ENCODE measurements at places on chromosomes 5 and 9.
A peak's percentile ranks its signal among the peaks of the same experiment; 100 is the strongest.

DNA sequence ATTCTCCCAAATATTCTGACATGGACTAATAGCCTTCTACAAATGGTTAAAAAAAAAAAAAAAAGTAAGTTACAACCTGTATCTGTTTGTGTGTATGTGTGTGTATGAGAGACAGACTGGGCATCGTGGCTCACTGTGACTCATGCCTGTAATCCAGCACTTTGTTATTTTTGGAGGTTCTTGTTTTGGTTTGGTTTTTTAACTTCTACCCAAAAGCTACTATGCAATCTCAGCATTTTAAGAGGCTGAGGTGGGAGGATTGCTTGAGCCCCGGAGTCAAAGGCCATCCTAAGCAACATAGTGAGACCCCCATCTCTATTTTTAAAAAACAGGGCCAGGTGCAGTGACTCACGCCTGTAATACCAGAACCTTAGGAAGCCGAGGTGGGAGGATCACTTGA is 17.6 kb upstream of the HAVCR1 start:
- DNase-seq = no peak

GRCh38 chr5:118988866-118989180 is 476 bp upstream of the DTWD2 start:
- no peak for DNase-seq

GRCh38 chr5:126888175-126888574 is 111.2 kb downstream of the LMNB1 start:
- DNase-seq = no peak

- DNase-seq = no peak
Observed at GRCh38 chr5:133523961-133524586, 88.3 kb downstream of the FSTL4 start.

DNA sequence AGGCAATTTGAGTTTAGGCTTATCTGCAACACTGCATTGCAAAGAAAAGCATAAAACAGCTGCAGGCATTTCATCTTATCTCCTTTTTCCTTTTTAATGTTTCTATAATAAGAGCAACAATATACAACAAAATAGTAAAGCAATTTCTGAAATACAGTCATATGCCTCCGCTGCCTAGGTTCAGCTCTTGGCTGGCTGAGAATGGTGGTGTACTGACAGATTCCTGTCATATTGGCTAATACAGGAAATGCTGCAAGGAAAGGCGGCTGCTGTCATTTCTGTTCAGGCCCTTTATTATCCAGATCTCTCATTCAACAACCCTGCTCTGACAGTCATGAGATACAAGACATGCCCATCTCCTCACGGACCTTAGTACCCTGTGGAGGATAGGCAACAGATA is 677.0 kb downstream of the TAF11L14 start:
- no peak for DNase-seq

GRCh38 chr9:72185561-72185960 is 36.3 kb downstream of the GDA start:
- DNase-seq = no peak

DNA sequence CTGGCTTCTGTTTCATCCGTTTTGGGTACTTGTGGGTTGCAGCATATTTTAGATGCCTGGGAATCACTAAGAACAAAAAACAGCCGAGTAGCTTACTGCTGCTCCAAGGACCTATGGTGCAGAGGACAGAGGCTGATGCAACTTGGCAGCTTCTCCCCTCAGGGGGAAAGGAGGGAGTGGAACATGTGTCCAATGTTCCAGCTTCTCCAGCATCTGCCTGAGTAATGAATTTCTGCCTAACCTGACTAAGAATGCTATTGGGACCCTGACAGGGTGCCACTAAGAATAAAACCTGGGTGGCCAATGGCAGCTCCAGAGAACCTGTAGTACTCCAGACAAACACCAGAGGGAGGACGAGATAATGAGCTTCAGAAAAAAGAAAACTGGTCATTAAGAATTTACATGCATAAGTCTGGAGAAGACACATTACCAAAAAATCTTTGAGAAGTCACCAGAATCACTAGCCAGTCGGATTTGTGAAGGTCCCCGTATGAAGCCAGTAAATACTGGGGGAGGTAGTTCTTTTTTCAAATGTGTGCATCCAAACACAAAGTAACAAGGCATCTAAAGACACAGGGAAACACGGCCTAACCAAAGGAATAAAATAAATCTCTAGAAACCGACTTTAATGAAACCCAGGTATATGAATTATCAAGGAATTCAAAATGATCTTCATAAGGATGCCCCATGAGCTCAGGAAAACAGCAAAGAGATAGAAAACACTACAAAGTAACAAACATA is 293.5 kb downstream of the HINT1 start:
- DNase-seq = no peak

DNA sequence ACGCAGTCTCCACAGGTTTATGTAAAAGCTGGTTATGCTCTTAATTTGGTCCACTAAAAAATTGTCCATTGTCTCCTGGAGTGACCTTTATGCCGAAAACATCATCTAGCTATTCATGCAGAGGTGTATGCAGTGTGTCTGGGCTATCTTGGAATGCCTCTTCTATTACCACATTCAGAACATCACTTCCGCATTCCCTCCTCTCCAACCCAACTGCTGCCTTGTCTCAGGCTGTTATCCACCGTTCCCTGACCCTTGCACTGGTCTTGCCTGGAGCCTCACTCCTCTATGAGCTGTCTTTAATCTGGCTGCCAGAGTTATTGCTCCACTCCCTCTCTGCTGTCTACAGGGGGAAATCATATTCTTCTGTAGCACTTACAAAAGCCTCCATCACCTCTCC is 214.1 kb upstream of the ANKRD55 start:
- DNase-seq = no peak

GRCh38 chr9:96327694-96328352 is 25.8 kb upstream of the HSD17B3 start:
- DNase-seq = peak; percentile 11

GRCh38 chr5:124059200-124059599 is 547.2 kb downstream of the CSNK1G3 start:
- no peak for DNase-seq

DNA sequence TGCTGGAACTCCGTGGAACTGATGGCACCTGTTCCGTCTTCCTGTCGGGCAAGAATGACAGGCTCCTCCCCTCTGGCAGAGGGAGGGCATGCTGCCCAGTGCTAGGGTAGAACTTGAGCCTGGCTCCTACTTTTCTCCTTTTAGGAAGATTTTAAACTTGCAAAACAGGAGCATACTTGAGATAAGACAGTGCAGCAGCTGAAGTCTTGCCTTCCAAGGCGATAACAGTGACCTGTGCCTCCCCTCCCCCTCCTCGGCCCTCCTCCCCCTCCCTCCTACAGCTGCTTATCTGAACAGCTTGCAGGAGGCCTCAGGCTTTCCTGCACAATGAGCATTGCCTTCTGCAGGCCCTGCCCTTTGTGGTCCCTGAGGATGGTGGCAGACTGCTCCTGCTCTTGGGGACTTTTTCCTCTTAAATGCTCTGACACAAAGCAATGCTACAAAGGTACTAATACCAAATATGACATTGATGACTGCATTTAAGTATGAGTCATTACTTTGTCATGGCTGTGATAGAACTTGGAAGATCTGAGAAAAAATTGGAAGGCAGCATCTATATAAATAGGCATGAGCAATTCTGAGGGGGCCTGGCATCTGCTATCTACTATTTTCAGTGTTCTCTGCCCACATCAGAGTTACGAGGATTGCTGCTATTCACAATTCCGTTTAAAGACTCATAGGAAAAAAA is 2.0 kb downstream of the GADD45G start:
- no peak for DNase-seq

DNA sequence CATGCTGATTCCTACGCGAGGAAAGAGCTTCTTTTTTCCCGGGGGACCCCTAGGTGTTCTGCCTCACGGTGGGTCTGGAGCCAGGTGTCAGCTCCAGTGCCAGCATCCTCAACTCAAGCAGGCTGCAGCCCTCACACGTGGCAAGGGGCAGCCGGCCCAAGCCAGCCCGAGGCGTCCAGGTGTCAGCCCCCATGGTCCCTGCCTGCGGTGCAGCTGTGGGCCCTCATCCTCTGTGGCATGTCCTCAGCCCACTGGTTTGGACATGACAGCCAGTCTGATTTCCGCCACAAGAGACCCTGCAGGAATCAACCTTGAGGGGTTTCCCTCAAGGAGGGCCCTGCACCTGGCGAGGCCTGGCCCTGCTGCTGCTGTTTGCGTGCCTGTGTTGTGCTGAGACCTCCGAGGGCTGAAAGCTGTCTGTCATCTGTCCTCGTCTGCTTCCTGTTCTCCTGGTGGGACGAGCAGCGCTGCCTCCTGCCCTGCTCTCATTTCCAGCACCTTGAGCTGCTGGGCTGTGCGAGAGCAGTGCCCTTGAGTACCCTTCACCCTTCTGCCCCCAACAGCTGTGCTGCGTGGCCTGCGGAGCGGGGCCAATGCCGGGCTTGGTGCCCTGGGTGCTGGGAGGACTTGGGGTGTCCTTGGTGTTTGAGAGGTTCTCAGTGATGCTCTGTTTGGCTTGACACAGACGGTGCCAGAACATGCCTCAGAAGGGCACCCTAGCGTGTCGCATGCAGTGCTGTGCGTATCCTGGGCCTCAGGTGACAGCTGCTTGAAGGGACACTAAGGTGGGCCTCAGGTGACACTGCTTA is 137.6 kb downstream of the CACNA1B start:
- no peak for DNase-seq

- no peak for DNase-seq
Observed at GRCh38 chr5:14676320-14676719, 11.8 kb downstream of the OTULIN start.

- DNase-seq = peak; percentile 13
Observed at GRCh38 chr5:128084228-128085167, 932 bp downstream of the SLC12A2 start.

- no peak for DNase-seq
Observed at GRCh38 chr9:112586599-112587155, 100.0 kb downstream of the KIAA1958 start.

DNA sequence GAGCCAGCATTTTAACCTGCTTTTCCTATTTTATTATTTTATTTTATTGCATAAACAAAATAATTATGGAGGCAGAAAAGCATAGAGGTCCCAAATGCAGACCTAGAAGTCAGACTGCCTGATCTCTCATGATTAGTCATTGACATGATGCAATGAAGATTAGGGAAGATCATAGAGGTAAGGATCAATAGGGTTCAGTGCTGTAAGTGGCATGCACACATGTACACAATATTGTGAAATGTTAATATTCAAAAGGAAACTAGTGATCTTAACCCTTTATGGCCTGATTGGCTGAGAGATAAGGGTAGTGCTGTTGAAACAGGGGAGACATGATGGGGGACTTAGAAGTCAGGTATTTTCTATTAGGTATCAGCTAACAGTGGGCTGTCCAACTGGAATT is 1.1 kb upstream of the FRRS1L start:
- DNase-seq = no peak

GRCh38 chr9:75108571-75108970 is 20.3 kb downstream of the OSTF1 start:
- no peak for DNase-seq

DNA sequence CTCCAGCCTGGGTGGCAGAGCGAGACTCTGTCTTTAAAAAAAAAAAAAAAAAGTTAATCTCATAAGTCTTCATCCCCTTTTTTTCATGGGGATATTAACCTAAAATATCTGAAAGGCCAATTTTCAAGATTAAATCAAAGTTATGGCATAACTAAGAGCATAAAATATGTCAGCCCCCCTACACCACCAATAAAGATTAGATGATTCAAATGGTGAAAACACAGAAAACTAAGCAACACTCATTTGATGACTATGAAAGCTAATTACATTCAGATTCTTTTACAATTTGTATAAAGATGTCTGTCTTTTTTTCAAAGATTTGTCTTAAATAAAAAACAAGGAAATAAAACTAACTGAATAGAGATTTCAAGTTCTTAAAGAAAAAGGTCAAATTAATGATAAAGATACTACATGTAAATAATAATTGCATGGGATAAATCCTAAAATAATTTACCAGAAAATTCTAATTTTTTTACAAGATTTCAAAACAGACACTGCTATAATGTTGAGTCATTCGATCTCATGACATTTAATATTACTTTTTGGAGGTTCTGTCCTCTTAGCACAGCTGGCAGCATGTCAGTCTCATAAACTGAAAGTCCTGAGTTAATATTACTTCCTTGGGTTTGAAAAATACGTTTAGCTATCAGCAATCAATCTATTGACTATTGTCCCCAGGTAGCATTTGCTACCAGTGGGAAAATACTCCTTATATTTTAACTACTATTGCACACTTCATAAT is 112.9 kb downstream of the KIAA0825 start:
- DNase-seq = no peak

GRCh38 chr5:79229357-79230174 is 6.4 kb upstream of the JMY start:
- DNase-seq = no peak

Measured in stimulated activated CD8-positive, alpha-beta memory T cell treated with anti-CD3 and anti-CD28 coated beads, Interleukin-15, amount 100 ng/mL, for 4 hours (primary cell).